ENCODE measurements at places on chromosomes 2 and 18. TPM values are rescaled to one million over a fixed set of nuclear protein-coding genes. Genes with fewer than 3 reads are reported as not detected.

ZNG1B gene
- total RNA-seq = 47.6 TPM

GCA gene
- total RNA-seq = 20.9 TPM

C1QL2 gene
- total RNA-seq = not detected

AGAP1 gene
- total RNA-seq = 0.47 TPM

SLC4A3 gene
- 0.19 TPM for total RNA-seq

ASXL2 gene
- total RNA-seq = 62.2 TPM

FOXD4L1 gene
- total RNA-seq = 0.21 TPM
